ENCODE measurements at places on chromosomes 16 and 17.

- DNase-seq, result no peak
These were observed 601 bp downstream of the JMJD8 start for GRCh38 chr16:683396-684070.

DNA sequence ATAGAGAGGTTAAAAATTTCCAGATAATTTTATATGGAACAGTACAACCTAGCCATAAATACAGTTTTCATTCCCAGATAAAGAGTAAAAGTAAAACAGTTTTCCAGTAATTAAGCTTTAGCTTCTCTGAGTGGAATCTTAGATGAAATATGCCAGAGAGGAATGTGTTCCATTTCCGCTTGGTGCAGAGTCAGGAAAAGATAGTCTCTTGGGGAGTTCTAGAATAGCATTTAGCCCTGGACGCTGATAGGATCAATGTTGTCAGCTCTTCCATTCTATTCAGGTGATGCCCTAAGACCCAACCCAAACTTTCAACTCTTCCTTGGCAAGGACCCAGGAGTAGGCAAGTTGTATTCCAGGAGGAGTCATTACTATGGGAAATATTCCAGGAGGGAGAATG, 30.9 kb upstream of the ABCA3 start:
- DNase-seq, result no peak

GRCh38 chr16:31277659-31278260, 18.0 kb downstream of the ITGAM start:
- no peak for DNase-seq

DNA sequence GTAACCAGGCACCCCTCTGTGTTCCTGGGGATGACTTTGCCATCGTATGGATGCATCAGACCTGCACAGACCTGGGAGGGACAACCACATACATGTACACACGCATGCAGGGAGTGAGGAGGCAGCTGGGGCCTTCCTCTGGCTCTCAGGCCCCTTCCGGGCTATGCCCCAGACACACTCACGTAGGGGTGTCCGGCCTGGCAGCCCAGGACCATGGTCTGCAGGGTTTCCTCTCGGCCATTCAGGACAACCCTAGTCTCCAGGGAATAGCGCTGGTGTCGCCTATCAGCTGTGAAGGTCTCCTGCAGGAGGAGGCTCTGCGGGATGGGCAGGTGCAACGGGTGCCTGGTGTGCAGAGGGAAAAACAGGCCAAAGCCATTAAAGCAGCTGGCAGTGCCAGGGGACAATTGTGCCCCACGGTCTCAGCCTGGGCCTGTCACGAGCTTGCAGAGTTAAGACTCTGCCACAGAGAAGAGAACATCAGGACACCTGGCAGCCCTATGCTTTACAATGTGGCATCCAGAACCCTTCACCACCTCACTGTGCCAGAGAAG, 101.4 kb downstream of the RMI2 start:
- DNase-seq, result no peak

DNA sequence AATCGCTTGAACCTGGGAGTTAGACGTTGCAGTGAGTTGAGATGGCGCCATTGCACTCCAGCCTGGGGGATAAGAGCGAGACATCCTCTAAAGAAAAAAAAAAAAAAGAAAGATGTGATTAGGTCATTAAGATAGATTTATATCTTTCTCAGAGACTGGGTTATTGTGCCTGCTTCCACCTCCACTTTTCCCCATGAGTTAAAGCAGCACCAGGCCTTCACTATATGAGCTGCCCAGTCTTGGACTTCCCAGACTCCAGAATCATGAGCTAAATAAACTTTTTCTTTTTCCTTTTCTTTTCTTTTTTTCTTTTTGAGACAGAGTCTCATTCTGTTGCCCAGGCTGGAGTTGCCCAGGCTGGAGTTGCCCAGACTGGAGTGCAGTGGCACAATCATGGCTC, 19.4 kb upstream of the CDH1 start:
- DNase-seq, result no peak

- no peak for DNase-seq
These were observed 69.3 kb downstream of the SCNN1B start for GRCh38 chr16:23371368-23371767.

DNA sequence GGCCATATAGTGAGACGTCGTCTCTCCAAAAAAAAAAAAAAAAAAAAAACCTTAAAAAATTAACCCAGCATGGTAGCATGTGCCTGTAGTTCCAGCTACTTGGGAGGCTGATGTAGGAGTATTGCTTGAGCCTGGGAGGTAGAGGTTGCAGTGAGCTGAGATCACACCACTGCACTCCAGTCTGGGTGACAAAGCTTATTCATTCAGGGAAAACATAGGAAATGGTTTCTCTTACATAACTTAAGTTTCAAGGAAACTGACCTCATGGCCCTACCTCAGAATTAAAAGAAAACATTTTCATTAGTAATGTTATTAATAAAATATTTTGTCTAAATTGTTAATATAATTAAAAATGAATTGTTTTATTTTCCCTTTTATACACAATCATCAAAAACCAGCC, 31.4 kb downstream of the COG1 start:
- no peak for DNase-seq

GRCh38 chr17:82929676-82930042, 89.8 kb upstream of the ZNF750 start:
- no peak for DNase-seq

- DNase-seq, result no peak
These were observed 56.1 kb downstream of the PCTP start for GRCh38 chr17:55806745-55807495.

DNA sequence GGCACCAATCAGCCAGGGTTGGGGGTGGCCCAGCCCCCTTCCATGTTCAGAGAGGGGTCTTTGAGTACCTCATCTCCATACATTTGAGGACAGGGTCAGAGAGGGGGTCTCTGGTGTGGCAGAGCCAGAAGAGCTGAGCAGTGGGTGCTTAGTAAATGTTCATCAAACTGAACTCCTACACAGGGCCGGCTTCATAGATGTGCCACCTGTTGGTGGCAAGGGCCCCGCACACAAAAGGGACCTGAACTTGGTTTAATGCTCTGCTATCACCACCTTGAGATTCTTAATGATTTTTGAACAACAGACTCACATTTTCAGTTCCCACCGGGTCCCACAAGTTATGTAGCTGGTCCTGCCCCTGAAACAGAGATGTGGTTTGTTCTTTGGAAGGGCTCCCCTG, 9.0 kb upstream of the C1QL1 start:
- DNase-seq, result no peak

DNA sequence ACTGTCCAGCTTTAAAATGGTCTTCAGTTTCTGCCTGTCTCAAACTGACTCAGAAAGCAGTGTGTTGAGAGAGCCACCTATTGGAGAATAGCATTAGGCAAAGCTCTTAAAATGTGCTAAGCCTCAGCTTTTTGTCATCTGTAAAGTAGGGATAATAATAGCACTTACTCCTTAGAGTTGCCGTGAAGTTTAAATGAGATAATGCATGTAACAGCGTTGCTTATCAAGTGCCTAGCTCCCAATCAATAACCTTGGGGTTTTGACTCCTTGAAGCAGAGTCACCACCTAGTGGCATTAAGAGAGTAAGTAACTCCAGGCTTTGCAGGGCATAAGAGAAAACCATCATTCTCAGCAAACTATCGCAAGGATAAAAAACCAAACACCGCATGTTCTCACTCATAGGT, 163.3 kb downstream of the HS3ST2 start:
- no peak for DNase-seq

DNA sequence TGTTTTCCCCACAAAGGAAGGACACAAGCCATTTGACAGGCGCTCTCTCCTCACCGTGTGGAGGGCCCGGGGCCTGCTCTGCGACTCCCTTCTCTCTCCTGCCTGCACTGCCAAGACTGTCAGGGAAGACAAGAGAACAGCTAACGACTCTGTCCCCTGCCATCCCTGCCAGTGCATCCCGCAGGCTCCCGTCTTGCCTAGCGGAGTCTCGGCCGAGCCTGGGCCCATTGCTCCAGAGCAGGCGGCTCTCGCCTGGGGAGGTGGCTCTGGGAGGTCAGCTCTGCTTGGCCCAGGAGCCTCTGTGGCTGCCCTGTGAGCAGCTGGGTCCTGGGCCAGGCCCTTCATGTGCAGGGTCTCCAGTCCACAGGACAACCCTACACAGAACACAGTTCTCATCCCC, 53.0 kb downstream of the WNT3 start:
- DNase-seq, result no peak

GRCh38 chr16:533391-534123, 6.0 kb downstream of the CAPN15 start:
- DNase-seq, result no peak

DNA sequence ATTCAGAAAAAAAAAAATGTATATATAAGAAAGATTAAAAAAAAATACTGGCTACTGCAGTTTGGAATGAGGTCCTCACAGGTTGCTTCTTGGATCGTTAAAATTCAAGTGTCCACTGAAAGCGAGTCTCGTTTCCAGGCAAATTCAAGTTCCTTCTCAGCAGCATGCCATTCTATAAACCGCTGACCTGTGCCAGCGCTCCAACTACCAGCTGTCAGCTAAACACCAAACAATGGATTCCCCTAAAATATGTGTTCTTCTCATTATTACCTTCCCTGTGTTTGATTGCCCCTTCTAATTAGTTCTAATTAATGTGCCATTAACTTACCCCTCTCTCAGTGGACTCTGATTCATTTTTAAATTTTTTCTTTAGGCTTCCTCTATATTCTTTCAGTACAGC, 92.4 kb downstream of the DNAH9 start:
- DNase-seq, result no peak

DNA sequence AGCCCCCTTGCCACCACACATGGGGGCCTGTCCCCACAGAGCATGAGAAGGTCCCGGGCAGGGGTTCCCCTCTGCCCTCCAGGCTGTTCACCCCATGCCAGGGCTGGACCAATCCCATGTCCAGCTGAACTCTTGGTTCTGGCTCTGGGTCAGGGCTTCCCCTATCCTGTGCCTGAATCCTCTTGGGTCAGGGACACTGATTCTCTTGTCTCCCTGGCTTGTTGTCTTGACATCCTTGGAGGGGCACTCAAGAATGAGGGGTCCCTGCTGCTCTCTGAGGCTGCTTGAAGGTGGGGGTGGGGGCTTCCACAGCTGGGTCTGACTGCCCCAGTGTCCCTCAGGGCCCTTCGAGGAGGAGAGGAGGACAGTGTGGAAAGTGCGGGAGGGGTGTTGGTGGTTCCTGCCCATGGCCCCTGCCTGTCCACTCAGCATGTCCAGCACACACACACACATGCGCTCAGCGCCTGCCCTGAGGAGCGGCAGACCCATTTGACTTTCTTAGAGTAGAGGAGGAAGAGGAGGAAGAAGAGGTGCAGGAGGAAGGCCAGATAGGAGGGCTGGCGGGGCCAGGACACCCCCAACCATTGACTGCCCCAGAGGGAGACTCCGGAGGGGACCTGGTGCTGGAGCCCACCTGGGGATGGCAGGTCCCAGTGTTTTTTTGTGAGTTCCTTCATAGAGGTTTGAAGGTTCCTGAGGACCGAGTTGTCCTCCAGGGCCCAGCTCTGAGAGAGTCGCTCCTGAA, 47.0 kb downstream of the TNFRSF13B start:
- DNase-seq, result no peak

- no peak for DNase-seq
These were observed 14.1 kb upstream of the DNAH17 start for GRCh38 chr17:78591263-78591671.

DNA sequence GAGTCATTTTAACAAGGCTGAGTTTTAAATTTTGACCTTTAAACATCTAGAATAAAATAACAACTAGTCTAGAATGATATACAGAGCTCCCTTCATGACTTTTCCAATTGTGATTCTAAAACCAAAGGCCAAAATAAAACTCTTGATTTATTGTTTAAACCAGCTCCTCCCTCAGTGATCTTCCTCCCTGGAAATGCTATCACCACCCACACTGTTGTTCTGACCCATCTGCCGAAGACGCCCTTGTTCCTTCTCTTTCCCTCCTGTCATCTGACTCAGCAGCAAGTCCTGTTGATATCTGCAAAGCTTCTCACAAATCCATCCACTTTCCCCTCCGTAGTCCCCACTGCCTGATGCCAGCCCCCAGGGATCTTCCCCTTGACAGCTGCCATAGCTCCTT, 231.6 kb upstream of the DYNLRB2 start:
- DNase-seq, result no peak

DNA sequence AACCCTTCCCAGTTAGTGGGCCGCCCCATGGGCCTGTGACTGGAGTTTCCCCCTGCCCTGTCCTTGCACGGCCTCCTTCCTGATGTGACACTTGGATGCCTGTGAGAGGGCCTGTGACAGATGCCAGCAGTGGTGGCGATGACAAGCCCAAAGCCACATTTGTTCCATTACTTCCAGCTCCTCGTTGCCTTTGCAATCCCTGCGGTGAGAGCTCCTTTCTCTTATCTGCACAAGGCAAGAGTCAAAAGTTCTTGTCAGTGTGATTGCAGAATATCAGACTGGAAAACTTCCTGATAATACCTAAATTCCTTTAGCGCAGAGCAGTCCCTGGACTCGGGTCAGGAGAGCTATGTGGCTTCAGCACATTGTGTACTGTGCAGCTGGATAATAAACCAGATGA, 54.4 kb upstream of the ARHGAP44 start:
- no peak for DNase-seq

DNA sequence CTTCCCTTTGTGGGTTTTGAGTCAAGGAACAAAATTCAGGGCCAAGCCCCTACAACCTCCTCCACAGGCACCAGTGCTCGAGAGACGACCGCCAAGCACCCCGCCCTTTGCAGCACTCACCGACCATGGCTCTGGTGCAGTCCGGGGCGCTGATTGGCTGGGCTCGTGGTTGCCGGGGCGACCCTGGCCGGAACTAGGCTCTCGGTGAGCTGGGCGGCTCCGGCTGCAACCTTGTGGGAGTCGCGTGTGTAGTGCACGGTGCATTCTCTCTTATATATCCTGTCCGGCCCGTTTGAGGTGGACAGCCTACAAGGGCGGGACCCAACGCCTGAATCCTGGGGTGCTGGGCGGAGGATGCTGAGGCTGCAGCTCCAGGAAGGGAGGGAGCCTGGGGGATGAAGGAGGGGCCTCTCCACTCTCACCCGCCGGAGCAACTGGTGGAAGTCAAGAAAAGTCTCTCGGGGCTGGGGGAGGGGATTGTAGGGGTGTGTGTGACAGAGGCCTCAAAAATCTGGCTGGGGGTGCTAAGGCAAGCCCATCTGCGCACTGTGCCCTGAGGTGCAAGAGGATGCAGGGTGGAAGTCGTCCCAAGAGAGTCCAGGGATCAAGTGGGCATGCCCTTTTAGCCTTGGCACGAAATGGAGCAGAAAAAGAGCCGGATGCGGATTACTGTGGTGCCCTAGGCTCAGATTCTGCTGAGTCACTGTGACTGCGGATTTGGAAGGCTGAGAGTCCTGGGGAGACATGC, at the start of gene NQO1:
Gene NQO1, minus strand, starts transcription at position 248 of the 748 bp plus-strand sequence. Its CDS starts 121 bp downstream, at position 127.
- DNase-seq, result peak; percentile 84

DNA sequence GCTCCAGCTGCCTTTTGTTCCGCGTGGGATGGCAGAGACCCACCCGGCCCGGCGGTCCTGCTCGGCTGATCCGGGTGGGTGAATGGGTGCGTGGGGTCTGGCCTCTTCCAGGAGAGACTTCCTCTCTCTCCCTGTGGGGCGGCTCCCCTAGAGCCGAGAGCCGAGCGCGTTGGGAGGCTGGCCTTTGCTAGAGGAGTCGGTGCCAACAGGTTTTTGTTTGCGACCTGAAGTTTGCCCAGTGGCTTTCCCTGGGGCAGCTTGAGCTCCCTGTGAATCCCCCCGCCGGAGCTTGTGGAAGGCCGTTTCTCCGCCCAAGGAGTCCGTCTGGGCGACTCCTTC, 970 bp downstream of the EPN2 start:
- DNase-seq, result no peak
